ENCODE measurements at places on chromosomes 3 and 15.

DNA sequence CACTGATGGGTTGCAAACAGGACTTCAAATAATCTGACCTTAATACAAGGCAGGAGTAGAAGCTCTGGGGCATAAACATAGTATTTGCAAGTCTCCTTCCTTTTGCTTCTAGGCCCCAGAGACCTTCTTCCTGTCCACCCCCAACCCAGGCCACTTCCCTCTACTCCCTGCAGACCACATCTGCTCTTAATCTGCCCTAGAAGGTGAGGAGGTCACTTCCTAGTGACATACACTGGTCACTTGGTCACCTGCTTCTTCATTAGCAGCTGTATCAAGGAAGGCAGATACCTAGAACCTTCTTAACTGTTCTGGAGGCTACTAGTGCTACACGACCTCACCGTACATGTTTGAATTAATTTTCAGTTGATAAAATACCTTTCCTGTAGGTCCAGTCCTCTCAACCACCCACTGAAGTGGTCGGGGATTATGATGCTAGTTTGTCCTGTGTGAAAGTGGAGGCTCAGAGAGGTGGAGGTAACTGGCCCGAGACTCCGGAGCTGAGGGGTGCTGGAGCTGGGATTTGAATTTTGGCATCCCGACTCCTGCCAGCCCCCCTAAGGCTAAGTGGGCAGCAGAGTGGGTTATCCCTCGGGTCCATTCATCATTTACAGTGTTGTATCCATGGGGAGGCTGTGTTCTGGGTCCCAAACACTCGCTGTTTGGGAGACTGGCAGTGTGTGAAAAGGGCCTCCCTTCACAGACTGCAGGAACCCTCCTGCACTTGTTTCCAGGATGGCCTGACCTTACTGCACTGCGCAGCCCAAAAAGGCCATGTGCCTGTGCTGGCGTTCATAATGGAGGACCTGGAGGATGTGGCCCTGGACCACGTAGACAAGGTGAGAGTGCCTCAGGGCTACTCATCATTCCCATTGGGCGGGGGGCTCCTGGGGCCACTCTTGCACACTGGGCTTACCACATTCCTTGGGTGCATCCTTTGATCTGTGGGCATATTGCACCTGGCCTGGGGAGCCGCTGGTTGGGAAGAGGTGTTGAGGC, 13.9 kb downstream of the ANKDD1A start:
- DNase-seq, result no peak

GRCh38 chr15:67717776-67718175, 107.5 kb upstream of the SKOR1 start:
- no peak for DNase-seq

- DNase-seq, result peak; percentile 9
Observed at GRCh38 chr3:121483290-121483689, 62.5 kb downstream of the POLQ start.

GRCh38 chr15:86203462-86203861, 123.8 kb downstream of the AGBL1 start:
- no peak for DNase-seq

GRCh38 chr15:77584201-77584600, 48.5 kb downstream of the LINGO1 start:
- no peak for DNase-seq

DNA sequence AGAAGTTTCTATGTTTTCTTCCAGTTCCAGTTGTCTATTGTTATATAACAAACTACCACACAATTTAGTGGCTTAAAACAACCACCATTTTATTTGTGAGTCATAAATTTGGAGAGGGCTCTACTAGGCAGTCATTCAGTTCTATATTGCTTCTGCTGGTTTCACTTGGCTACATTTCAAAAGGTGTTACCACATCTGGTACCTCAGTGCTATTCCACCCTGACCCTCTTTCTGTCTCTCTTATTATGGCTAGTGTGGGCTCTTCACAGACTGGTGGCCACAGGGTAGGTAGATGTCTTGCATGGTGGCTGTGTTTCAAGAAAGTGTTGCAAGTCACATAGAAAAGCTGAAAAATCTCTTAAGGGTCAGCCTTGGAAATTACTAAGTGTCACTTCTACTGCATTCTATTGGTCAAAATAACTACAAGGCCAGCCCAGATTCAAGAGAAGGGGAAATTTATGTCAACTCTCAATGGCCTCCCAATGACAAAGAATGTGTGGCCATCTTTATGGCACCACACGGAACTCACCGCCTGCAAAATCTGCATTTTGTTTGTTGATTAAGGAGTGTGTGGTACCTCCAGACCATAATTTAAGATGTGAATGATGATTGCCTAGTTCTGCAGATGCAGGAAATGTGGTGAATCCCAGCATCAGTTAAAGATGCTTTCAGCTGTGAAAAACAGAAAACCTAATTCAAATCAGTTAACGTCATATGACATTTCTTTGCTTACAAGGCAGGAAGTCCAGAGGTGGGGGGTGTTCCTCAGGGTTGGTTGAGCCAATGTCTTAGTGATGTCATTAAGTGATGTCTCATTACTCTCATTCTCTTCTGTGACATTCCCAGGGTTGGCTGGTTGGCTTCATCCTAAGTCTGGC, 105.8 kb upstream of the RASGRP1 start:
- DNase-seq, result no peak

GRCh38 chr15:101528108-101528916, 38.8 kb upstream of the PCSK6 start:
- no peak for DNase-seq

- no peak for DNase-seq
Observed at GRCh38 chr3:146262371-146263110, 11.6 kb upstream of the PLSCR4 start.

- DNase-seq, result no peak
Observed at GRCh38 chr15:45594835-45595530, 7.8 kb downstream of the BLOC1S6 start.

GRCh38 chr15:68593341-68593740, 14.5 kb downstream of the CORO2B start:
- DNase-seq, result no peak

GRCh38 chr3:70383360-70383831, 71.0 kb upstream of the MDFIC2 start:
- no peak for DNase-seq

DNA sequence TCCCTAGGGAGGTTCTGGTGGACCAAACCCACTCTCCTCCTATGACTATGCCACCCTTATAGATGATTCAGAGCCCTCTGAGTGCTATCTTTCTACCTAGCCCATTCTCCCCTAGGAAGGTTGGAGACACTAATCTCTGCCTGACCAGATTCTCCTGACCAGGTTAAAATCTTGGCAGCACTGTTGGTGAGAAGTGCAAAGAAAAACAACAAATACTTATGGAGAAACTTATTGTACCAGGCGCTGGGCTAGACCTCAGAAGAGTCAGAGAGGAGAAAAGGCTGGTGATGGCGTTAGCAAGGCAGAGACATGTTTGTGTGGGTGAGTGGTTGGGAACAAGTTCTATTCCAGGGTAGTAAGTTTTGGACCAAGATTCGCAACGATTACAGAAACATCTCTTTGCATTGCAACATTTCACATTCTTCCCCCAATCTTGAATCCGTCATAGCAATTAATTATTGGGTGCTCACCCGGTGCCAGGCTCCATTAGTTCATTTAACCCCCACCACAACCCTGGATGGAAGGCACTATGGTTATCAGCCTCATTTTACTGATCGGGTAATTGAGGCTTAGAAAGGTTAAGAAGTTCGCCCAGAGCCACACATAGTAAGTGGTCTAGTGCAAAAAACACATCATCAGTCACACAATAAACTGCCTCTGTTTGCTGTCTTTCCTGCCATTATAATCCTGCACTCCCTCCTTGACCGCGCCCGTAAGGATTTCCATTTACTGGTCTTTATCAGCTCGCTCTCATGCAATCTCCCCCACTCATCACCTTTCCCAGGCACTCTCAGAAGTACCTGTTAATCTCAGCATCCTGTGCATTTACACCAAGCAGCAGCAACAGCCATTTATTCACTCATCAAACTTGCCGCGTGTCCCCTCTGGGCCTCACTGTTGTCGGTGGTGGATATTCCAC, 655 bp upstream of the TSPAN3 start:
- no peak for DNase-seq

GRCh38 chr3:131151-131888, 65.2 kb upstream of the CHL1 start:
- DNase-seq, result no peak

DNA sequence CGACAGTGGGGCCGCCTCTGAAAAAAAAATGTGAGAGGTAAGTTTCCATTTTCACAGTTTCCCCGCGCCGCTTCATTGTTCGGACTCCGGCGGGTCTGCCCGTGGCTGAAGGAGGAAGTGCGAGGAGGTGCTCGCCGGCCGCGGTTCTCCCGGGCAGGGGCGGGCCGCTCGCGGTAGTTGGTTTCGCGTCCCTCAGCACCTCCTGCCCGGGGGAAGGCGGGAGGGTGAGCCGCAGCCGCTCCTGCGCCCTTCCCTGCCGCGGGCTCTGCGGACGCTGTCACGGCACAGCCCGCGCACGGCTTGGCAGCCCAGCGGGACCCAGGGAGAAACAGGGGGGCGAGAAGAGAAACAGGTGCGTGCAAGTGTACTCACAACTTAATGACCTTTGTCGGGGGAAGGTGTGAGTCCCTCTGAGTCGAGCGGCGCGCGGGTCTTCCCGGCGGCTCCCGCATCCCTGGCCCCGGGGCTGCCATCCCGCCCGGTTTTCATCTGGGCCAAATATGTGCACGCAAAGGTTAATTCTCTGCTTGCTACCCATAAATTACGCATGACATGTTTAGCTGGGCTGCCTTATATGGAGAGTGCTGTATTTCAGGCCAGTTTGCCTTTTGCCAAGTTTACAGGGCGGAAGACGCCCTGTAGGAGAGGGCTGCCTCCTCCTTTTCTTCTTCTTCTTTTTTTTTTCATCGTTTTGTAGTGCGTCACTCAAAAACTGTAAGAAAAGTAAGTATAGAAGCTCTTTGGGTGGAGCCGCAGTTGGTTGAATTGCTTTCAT, 514 bp downstream of the MBNL1 start:
- peak; percentile 91 for DNase-seq

GRCh38 chr3:11312166-11312565, 40.0 kb downstream of the ATG7 start:
- DNase-seq, result peak; percentile 49

DNA sequence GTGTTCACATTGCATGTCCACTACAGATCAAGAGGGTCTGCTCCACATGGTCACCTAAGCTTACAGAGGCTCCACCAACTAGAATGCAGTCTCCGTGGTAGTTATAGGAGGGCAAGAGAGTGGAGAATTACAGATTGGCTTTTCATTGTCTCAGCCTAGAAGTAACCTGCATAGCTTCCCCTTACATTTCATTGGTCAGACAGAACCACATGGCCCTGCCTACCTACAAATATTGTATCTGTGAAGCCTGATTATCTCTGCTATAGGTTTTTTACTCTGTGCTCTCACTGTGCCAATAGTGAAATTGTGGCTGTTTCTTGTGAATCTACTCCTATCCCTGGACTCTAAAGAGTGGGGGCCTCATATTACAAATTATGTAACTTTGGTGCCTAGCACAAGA, 2.5 kb upstream of the TLNRD1 start:
- no peak for DNase-seq

DNA sequence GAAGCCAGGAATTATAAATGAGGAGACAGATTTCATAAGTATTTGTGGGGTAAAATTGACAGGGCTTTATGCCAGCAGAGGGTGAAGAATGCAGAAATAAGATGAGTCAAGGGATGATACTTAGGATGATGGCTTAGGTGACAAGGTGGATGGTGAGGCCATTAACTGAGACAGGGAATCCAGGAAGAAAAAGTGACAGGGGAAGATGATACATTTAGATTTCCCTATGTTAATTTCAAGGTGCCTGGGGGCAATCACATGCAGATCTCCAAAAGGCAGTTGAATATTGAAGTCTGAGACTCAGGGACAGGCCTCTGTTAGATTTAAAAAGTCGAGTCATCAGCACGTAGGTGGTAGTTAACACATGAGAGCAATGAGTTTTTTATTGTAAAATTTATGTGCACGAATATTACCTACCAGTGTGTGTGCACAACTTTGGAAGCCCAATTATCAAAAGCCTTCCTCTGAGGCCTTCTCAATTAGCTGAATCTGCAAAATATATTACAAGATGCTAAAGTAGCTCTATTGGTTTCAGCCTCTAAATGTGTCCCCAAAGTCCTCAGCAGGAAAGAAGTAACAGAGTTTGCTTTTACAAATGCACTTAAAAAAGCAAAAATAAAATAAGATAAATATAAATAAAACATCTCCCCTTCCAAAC, 67.9 kb upstream of the CHL1 start:
- DNase-seq, result no peak

DNA sequence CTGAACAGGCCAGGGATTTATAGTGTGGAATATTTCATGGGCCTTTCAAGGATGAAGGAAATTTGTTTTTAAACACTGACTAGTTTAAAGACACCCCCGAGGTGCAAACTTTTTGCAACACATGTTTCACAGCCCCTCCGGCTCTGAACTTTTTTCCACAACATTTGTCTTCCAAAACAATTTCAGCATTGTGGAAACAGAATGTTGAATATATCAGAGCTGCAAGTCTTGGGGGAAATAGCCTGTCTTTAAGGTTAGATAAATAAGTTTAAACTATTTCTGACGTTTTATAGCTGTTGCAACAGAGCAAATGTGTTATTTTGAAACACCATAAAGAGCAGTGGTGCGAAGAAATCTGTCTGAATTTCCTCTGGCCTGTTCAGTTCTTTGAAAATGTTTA, 229.2 kb upstream of the GOLGA6L4 start:
- no peak for DNase-seq

DNA sequence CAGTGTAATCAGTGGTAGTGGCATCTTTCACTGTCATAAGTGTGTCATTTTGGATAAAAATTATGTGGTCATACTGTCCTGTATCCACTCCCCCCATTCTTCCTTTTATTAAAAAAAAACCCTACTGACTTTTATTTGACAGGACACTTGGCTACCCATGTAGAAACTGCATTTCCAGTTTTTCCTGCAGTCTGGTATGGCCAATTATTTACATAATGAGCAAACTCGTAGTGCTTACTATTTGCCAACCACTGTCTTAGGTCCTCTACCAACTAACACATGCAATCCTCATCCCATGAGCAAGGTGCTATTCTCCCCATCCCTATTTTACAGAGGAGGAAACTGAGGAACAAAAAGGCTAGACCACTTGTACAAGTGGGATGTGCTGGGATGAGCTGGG, 129.1 kb downstream of the MECOM start:
- no peak for DNase-seq

GRCh38 chr15:49809894-49810609, 189.2 kb downstream of the DTWD1 start:
- no peak for DNase-seq

DNA sequence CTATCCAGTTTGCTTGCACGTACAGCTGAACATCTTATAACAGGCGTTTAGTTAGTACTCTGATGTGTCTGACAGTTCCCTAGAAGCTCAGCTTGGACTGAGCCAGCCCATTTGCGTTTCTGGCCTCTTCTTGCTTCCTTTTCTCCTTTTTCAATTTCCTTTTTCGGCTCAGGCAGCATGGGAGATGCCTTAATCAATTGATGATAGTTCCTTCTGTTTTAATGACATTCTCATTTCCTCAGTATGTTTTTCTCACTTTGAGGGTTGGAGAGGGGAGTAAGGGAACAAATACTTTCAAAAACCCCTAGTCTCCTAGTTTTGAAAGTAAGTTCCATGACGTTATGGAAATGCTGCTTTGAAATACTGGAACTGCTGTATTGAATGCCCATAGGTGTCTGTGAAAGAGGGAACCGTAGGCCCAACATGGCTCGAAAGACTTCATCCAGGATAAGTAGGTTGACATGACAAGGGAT, 18.9 kb downstream of the IL1RAP start:
- DNase-seq, result no peak

- DNase-seq, result no peak
Observed at GRCh38 chr3:134807189-134807588, 12.1 kb downstream of the EPHB1 start.

- DNase-seq, result no peak
Observed at GRCh38 chr3:148998715-148999423, 7.5 kb downstream of the GYG1 start.

GRCh38 chr3:36521007-36521379, 140.7 kb downstream of the STAC start:
- DNase-seq, result no peak
